ENCODE measurements at places on chromosomes 13 and 19.

DNA sequence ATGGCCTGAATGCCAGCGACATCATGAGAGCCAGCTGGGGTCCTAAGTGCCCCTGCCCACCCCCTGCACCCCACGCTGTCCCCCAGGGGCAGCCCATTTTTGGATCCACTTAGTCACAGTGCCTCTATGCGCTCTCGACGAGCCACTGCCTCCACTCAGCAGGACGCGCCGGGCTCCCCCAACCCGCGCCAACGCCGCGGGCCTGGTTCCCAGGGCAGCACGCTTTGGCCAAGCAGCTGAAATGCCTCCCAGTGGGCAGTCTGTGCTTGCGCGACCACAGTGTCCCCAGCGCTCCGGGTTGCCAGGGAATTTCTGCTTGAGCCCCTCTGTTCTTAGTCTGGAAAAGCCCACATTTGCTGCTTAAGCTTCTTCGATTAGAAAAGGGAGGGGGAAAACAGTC, 39.4 kb downstream of the TMED1 start:
- DNase-seq = no peak

DNA sequence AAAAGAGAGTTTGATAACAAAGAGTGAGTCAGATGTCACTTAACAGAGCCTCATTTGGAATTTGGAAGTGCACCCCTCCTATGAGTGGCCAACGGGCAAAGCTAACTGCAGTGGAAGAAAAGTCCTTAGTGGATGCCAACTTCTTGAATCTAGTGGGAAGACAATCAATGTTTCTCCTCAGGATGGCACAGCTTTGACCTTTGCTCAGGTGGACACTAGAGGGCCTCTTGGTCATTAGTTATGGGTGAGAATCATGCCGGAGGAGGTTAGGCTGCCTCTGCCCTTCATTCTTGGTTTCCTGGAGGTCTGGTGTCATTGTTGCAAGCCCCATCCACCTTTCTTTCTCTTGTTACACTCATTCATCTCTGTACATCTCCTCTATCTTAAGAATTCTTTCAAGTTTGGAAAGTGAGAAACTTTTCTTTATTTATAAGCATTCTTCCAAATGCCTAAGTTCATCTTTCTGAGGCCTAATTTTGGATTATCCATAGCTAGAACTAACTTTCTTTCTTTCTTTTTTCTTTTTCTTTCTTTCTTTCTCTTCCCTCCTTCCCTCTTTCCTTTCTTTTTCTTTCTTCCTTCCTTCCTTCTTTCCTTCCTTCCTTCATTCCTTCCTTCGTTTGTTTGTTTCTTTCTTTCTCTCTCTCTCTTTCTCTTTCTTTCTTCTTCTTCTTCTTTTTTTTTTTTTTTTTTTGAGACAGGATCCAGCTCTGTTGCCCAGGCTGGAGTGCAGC, 327.2 kb upstream of the TSHZ3 start:
- DNase-seq = no peak

- DNase-seq = no peak
These were observed 401.7 kb upstream of the HTR2A start for GRCh38 chr13:47298506-47298905.

- DNase-seq = no peak
These were observed 223.5 kb downstream of the GPC5 start for GRCh38 chr13:91621963-91622362.

- no peak for DNase-seq
These were observed 460.3 kb downstream of the TSHZ3 start for GRCh38 chr19:30888937-30889336.

DNA sequence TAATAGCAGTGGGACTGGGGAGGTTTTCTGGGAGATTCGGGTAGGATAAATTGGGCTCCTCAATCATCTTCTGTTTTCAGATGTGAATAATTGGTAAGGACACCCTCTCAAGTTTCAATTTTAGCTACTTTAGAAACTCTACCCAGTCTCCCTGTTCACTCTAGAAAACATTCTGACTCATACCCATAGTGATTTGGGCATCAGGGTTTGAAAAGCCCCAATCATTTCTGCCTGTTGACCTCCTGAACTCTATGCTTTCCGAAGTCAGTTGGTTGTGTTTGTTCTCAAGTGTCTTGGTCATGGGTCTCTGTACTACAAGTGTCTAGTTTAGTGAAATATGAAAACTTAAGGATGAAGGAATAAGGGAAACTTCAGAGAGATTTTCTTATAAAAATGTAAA, 911.3 kb upstream of the GPC6 start:
- no peak for DNase-seq

GRCh38 chr13:76971215-76971614, 20.7 kb upstream of the CLN5 start:
- DNase-seq = no peak

GRCh38 chr13:80235166-80235966, 105.6 kb downstream of the SPRY2 start:
- peak; percentile 82 for DNase-seq

GRCh38 chr19:21878646-21879045, 42.7 kb upstream of the ZNF43 start:
- no peak for DNase-seq

DNA sequence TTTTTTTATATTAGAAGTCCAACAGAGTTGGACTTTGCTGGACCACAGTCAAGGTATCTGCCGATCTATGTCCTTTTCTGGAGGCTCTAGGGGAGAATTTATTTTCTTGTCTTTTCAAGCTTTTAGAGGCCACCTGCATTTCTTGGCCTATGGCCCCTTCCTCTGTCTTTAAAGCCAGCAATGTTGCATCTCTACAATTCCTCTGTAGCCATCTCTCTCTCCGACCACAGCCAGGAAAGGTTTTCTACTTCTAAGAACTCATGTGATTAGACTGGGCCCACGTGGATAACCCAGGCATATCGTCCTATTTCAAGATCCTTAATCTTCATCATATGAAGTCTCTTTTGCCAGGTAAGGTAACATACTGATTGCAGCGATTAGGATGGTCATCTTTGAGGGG, 43.5 kb upstream of the RGCC start:
- no peak for DNase-seq

DNA sequence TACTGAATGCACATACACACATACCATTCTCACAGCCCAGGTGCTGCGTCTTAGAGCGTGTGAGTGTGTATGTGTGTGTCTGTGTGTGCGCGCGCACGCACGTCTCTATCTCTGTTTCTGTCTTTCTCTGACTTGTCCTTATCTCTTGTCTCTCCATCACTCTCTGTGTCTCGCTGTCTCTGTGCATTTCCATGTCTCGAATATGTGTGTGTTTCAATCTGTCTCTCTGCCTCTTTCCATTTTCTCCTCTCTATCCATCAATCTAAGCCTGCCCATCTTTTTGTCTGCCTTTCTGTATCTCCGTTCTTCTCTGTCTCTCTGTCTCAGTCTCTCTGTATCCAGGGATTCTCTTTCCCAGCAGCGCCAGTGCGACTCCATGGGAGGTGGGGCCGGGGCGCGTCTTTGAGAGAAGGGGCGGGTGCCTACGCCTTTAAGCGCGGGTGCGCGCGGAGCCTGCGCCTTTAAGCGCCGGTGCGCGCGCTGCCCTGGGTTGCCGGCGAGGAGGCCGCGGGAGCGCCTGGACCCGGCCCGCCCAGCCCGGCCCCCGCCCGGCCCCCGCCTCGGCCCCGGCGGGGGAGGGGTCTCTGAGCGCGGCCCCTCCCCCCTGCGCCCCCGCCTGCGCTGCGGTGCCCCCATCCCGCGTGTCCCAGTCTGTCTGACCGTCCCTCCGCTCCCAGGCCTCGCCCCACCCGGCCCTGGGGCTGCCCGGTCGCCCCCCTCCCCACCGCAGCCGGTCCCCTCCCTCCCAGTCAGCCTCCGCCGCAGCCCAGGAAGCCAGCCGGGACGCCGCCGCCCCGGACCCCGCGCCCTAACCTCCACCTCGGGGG, at the start of gene LRFN3:
LRFN3 (plus strand) TSS at position 464 of the 827 bp plus-strand sequence. CDS start 3,052 bp downstream, outside the sequence.
- DNase-seq = no peak

DNA sequence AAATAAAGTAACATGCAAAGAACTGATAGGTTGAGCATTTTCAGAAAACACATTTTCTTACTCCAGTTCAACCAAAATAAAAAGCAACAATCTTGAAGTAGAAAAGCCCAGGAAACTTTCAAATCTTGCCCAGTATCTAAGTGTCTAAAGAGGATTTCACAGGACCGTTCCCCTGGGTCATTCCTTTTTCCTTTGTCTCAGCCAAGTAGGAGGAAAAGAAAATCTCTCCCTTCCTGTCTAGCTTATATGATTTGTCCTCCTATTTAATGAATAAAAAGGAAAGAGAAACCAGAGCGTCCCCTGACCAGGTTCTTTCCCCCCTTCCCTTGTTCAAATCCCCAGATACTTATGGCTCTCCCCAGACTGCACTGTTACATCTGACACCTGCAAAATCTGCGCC, 248.0 kb downstream of the KCTD12 start:
- DNase-seq = no peak

GRCh38 chr13:84574851-84575250, 692.6 kb upstream of the SLITRK1 start:
- DNase-seq = no peak

GRCh38 chr13:63287926-63288325, 1872.3 kb upstream of the PCDH20 start:
- DNase-seq = no peak

GRCh38 chr13:27794921-27795717, 2.8 kb downstream of the GSX1 start:
- no peak for DNase-seq

- no peak for DNase-seq
These were observed 11.8 kb upstream of the CDADC1 start for GRCh38 chr13:49235856-49236431.

- peak; percentile 22 for DNase-seq
These were observed 45.2 kb downstream of the CDADC1 start for GRCh38 chr13:49292742-49293486.

- DNase-seq = no peak
These were observed 806 bp upstream of the ZNF837 start for GRCh38 chr19:58381460-58382212.

GRCh38 chr13:31385540-31385939, 185.8 kb downstream of the B3GLCT start:
- no peak for DNase-seq

GRCh38 chr13:40657951-40658350, 8.5 kb downstream of the FOXO1 start:
- no peak for DNase-seq

- peak; percentile 98 for DNase-seq
These were observed 28.3 kb downstream of the ZNF507 start for GRCh38 chr19:32373585-32374295.

DNA sequence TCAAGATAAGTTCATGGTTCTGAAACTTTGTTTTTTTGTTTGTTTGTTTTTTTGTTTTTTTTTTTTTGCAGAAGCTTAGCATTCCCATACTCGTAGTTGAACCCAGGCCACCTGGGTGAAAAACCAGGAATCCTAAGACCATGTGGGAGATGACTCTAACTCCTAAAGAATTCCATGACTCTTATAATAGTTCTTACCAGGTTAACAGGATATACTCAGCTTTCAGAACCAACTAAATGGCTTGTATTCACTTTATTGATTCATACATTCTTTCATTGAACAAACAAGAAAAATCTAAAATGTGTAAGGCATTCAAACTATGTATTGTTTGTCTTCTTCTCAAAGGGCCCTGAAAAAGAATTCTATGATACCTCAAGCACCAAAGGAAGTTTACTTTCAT, 40.5 kb upstream of the KLF5 start:
- DNase-seq = no peak

DNA sequence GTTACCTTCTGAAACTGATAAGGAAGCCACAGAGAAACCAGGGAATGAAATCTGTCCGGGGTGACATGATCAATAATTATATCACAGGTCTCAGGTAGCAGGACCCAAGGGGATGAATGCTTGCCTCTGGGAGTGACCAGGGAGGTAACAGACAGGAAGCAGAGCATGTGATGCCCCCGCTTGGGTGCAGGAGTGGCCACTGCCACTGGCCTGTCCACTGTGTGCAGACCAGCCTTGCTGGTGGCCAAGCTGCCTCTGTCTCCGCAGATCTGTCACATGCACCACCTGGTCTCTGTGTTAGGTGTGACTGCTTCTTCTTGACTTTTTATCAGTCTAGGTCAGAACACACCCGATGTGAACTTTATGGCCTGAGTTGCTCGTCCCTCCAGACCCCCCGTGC, 71.8 kb downstream of the PEPD start:
- no peak for DNase-seq

DNA sequence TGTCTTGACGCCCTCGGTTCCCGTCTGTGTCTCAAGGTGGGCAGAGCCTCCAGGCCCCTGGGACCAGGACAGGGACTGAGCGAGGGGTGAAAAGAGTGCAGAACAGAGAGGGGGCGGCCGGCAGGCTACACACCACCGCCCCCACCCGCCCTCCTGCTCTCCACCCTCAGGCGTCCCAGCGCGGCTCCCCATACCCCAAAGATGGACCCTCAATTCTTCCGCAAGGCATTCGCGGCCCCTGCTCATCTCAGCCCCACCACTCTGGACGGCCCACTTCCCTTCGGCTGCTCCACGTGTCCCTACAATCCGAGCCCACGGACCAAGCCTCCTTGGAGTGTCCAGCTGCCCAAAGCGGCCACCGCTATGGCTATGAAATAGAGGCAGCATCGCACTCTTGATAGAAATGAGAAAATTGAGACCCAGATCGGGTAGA, 1.8 kb downstream of the KLF16 start:
- DNase-seq = no peak

- DNase-seq = no peak
These were observed 131.4 kb upstream of the ARGLU1 start for GRCh38 chr13:106699311-106699710.

- DNase-seq = no peak
These were observed 10.3 kb downstream of the CYP2B6 start for GRCh38 chr19:41001243-41001971.

DNA sequence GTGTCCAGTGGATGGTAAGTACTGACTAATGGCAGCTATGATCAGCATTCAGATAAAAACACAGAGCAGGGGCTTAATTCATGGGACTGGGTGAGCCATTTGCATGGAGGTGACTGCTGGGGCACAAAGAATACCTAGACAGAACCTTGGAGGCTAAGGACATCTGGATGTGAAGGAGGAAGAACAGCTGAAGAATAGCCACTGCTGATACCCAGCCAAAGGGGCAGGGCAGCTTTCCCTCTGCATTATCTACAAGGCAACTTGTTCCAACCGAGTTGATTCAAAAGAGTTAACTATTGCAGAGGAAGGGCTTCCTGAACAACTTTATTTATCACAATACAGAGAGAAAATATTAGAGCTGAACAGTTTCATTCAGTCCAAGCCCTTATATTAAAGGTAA, 13.1 kb upstream of the THSD1 start:
- DNase-seq = no peak

GRCh38 chr13:113761136-113761535, 2.1 kb downstream of the TMEM255B start:
- no peak for DNase-seq

- DNase-seq = no peak
These were observed at the start of gene CNOT3 for GRCh38 chr19:54137699-54138488. CNOT3 (plus strand) TSS chr19:54137762; CDS start chr19:54142979, 5,217 bp downstream.

DNA sequence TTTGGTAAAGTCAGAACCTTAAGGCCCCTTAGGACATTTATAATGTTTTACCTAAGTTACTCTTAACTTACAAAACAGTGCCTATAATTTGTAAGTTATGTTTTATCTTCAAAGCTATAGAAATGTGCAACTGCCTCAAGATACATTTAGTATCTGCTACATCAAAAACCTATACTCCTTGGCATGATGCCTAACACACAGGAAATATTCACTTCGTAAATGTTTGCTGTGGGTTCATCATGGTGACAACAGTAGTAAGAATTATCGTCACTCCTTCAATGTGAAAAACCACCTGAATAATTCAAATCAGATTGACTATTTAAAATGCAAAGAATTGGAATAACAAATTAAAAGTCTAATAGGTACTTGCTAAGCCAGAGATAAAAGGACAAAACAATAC, 184.1 kb downstream of the DIAPH3 start:
- no peak for DNase-seq

- no peak for DNase-seq
These were observed 30.2 kb upstream of the C19orf12 start for GRCh38 chr19:29745253-29745652.
